NCI-H2171 (cell line): ENCODE measurements at places on chromosomes 7 and 10.

- DNase-seq: no peak
Observed at GRCh38 chr10:123269675-123270074, 115.5 kb downstream of the BUB3 start.

- no peak for DNase-seq
Observed at GRCh38 chr7:70288781-70289456, 690.6 kb downstream of the AUTS2 start.

GRCh38 chr10:75234683-75235374 lies 928 bp downstream of the COMTD1 start:
- DNase-seq: no peak

DNA sequence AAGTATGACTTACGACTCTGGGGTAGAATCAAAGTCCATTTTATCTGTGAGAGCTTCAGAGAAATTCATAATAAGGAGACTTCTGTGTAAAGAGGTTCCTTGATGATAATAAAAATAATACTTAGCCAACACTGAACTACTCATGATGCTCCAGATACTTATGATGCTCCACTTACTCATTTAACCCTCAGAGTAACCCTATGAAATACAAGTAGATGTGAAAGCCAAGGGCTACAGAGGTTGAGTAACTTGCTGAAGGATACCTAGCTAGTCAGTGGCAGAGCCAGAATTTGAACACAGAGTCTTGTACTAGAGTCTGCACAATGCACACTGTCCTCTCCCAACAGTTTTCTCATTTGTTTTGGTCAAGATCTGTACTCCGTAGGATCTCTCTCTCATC lies 89.5 kb downstream of the HECW1 start:
- DNase-seq: no peak

DNA sequence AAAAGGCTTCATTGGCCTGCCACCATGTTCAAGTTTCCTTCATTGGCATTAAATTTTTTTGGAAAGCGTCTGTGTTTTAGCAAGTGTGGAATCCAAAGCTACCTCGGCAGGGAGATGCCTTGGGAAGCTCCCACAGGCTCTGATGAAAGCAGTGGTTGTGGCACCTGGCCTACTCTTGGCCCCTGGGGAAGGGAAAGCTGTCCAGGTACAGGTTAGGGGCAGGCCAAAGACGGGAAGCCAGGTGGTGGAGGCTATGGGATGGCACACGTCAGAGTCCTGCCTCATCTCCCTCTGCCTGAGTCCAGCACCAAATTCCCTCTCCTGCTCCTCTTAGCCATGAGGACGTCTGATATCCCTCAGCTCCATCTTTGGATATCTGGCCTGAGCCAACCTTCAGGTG lies 49.7 kb downstream of the C10orf120 start:
- DNase-seq: no peak

GRCh38 chr7:15332956-15333355 lies 228.9 kb downstream of the AGMO start:
- DNase-seq: no peak

- no peak for DNase-seq
Observed at GRCh38 chr7:96424411-96424810, 102.5 kb upstream of the SLC25A13 start.
